ENCODE measurements at places on chromosomes 6 and 20.

- DNase-seq = no peak
Observed at GRCh38 chr20:59680852-59681251, 76.5 kb downstream of the PHACTR3 start.

GRCh38 chr6:40956936-40957335 lies 82.1 kb downstream of the UNC5CL start:
- DNase-seq = no peak

- DNase-seq = no peak
Observed at GRCh38 chr6:105041880-105042279, 85.0 kb downstream of the LIN28B start.

GRCh38 chr20:1293641-1294379 lies 27.7 kb downstream of the SNPH start:
- DNase-seq = no peak

DNA sequence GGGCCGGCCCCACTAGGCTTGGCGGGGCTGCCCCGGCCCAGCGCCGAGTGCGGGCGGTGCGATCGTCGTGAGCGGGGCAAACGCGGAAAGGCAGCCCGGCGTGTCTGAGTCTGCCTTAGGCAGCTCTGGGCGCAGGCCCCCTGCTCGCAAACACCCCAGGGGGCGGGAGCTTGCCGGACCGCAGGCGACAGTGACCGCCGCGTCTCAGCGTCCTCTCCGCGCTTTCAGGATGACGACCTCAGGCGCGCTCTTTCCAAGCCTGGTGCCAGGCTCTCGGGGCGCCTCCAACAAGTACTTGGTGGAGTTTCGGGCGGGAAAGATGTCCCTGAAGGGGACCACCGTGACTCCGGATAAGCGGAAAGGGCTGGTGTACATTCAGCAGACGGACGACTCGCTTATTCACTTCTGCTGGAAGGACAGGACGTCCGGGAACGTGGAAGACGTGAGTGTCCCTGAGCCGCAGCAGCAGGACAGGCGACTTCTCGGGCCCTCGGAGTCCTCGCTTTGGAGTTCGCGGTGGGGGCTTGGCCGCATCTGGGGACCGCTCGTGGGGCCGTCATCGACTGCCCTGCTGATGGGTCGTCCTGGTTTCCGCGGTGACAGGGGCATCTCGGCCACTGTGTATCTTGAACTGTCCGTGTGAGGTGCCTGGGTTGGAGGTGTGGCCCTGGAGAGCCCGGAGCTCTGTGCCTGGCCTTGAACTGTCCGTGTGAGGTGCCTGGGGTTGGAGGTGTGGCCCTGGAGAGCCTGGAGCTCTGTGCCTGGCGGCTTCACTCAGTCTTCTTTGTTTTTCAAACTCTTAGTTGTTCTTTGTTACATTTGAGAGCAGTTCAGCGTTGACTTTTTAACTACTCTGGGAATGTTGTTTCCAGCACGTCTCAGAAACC lies 786 bp downstream of the ADRM1 start:
- DNase-seq = no peak

DNA sequence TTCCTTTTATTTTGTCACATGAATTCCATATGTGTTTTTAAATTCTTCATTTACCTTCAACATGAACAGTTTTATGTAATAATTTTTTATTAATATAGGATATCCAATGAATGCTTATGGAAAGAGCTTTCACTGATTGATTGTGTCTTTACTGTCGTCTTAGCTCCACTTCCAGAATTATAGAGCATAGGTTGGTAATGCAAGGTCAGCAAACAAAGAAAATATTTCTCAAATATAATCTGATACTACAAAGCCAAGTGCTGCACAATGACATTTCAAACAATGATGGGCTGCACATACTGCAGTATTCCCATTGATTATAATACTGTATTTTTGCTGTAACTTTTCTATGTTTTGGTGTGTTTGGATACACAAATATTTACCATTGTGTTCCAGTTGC lies 275.7 kb upstream of the RSPO3 start:
- DNase-seq = no peak

GRCh38 chr20:16005021-16005914 lies 568.0 kb downstream of the KIF16B start:
- DNase-seq = no peak

DNA sequence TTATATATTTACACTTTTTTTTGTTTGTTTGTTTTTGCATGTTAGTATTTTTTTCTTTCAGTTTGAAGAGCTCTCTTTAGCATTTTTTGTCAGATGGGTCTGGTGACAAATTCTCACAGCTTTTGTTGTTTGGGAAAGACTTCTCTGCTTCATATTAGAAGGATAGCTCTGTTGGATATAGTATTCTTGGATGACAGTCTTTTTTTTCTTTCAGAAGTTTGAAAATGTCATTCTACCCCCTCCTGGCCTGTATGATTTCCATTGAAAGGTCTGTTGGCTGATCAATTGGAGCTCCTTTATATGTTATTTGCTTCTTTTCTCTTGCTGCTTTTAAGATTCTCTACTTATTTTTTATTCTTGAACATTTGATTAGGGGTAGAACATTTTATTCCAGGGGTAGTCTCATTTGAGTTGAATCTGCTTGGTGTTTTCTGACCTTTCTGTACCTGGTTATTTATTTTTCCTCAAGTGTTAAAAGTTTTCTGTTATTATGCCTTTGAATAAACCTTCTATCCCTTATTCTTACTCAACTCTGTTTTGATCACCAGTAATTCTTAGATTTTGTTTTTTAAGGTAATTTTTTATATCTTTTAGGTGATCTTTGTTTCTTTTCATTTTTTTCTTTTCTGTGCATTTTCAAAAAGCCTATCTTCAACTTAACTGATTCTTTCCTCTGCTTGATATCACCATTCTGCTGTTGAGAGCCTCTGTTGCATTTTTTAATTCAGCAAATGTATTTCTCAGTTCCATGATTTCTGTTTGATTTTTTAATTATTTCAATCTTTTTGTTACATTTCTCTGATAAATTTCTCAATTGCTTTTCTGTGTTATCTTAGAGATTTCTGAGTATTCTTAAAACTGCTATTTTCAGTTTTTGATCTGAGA lies 176.8 kb upstream of the ECI2 start:
- no peak for DNase-seq

- no peak for DNase-seq
Observed at GRCh38 chr20:4989570-4989969, 11.7 kb downstream of the SLC23A2 start.

GRCh38 chr6:89412071-89413005 lies at the start of gene RRAGD:
RRAGD (minus strand) TSS chr6:89412273; CDS start chr6:89411993, 280 bp downstream.
- peak; percentile 22 for DNase-seq

DNA sequence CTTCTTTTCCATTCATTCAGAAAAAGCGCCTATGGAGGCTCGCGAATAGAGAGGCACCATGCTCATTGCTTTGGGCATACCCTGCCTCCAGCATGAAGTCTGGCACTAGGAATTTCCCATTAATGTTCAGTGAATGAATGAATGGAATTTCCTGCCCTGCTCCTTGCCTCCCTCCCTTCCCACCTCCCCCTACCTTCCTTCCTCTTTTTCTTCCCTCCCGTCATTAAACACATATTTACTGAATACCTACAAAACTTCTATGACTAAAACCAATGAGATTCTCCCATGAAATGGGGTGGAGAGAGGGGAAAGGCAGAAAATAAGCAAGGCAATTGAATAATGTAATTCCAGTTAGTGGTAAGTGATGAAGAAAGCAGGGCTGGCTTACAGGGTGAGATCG lies 213.8 kb upstream of the AGPAT4 start:
- no peak for DNase-seq

GRCh38 chr6:76706631-76707030 lies 634.2 kb upstream of the IMPG1 start:
- DNase-seq = no peak

GRCh38 chr6:168162366-168162765 lies 83.4 kb upstream of the FRMD1 start:
- DNase-seq = peak; percentile 74

DNA sequence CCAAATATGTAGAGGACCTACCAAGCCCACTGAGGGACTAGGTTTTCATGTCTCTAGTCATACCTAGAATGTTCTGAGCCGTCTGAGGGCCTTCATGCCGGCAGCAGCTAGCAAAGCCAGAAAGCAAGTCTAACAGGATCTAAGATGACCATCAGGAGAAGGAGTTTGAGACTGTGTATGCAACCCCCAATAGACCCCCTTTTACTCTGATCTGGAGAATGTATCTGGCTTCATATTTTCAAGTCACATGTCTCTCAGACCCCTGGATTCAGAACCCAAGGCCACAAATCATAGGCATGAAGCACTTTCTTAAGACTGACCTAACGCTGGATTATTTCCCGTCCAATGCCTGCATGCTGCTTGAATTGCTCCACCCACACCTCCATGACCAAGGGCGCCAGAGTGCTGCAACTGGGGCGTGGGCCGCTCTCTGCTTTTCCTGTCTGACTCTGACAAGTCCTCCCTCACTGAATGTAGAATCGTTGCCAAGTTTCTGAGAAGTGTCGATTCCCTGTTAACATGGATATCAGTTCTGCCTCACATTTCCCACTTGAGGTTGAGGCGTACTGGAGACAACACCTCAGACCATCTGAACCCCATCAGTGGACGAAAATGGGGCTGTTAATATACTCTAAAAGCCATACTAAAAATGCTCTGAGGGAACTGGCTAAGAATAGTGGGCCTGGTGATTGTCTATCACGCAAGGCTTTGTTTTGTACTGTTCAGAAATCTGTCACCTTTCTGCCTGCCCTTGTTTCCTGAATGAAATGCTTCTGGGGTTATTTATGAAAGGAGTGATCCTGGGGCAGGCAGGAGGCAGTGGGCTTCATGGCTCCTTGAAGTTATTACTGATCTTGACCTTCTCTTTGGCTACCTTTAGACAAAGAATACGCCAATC lies 23.9 kb upstream of the ASXL1 start:
- DNase-seq = no peak

- no peak for DNase-seq
Observed at GRCh38 chr6:158121335-158121734, 46.7 kb downstream of the SERAC1 start.

DNA sequence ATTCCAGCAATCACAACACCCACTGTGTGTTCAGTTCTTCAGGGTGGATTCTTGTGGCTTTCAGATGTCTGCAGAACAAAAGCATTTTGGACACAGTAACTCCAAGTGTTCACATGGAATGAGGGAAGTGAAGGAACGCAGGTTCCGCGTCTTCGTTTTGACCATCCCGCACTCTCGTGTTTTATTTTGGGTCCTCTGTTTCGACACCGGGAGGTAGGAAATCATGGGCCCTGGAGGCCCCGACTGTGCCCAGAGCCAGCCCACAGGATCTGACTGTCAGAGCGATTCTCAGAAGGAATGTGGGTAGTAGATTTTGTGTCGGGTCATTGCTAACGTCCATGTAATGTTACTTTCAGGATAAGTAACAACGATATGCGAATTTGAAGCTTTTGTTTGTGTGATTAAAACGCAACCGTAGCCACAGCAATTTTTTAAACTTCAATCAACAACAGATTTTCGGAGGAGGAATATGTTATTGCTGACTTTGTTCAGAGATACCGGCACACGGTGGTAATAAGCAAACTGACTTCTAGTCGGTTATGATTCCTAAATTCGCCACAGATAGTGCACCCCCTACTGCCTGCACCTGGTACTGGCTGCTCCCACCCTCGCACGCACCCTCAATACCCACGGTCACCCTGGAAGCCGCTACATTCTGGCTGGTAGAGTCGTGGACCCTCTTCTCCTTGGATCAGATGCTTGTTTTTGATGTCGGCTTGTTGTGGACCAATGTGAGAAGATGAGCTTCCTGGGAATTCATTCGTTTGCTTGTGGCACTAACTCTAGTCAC lies 10.5 kb downstream of the NPEPL1 start:
- DNase-seq = no peak

GRCh38 chr6:41937861-41938574 lies 3.6 kb downstream of the CCND3 start:
- no peak for DNase-seq

All from LNCaP clone FGC (cell line).